Activated CD8-positive, alpha-beta memory T cell treated with anti-CD3 and anti-CD28 coated beads for 1 hour (primary cell): ENCODE measurements at places on chromosomes 13 and 19.

DNA sequence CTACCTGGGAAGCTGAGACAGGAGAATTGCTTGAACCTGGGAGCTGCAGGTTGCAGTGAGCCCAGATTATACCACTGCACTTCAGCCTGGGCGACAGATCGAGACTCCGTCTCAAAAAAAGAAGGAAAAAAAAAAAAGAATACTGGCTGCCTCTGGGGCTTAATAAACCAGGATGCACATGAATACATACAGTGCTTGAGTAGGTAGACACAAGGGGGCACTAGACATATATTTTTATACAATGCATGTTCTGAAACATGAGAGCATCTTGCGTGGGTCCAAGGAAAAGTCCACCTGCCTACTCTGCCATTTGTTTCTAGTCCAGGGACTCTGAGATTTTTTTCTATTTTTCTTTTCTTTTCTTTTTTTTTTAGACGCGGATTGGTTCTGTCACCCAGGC lies 31.2 kb downstream of the KEAP1 start:
- no peak for DNase-seq

DNA sequence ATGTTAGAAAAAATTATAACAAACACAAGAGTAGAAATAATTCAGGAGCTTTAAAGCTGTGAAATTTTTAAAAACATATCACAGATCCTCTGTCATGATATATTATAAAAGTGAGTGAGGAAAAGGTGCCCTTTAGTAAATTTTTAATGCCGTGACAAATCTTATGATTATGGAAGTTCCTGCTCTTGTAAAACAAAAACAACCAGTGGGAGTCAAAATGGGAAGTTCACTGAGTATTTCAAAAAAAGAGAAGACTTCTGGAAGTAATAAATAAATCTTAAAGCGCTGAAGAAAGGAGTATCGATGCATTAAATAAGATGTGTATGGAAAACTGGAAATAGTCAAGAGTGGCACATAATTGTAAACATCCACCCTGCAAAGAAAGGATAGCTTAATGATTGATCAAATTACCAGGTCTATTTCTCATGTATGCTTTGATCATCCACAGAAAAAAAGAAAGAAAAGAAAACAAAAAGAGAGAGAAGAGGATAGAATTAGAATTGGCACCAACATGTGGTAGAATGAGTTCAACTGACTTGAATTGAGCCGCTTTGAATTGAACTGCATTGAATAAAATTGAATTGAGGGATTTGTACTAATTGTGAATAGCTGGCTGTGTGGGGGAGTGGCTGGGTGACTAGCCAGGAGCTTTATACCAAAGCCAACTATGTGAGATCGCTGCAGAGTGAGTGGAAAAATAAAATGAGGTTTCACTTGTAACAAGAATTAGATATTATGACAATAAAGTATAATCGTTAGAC lies 647.6 kb upstream of the SPRY2 start:
- DNase-seq: no peak

- no peak for DNase-seq
Measured at GRCh38 chr13:34901572-34901971, 40.5 kb upstream of the NBEA start.

GRCh38 chr19:18456279-18456678 lies 18.3 kb upstream of the ISYNA1 start:
- no peak for DNase-seq

GRCh38 chr13:45156565-45157361 lies 36.5 kb downstream of the GTF2F2 start:
- no peak for DNase-seq
